ENCODE measurements at places on chromosomes 3 and 15.

- no peak for DNase-seq
These were observed 18.8 kb downstream of the PLA2G4F start for GRCh38 chr15:42137461-42138261.

DNA sequence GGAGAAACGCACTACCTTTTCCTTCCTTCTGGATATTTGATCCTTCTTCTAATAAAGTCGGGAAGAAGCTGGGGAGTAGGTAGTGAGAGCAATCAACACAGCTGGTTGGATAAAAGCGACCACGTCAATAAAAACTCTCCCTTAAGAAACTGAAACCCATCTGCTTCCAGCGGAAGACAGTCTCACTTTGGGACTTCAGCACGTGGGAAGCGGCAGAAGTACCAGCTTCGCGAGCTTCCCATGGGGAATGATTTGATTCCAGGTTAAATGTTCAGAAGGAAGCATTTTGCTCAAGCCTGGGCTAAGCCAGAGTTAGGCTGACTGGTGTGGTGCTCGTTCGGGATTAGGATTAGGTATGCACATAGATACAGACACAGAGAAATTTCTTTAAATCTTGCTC, 262.3 kb upstream of the LYSMD4 start:
- DNase-seq: no peak

DNA sequence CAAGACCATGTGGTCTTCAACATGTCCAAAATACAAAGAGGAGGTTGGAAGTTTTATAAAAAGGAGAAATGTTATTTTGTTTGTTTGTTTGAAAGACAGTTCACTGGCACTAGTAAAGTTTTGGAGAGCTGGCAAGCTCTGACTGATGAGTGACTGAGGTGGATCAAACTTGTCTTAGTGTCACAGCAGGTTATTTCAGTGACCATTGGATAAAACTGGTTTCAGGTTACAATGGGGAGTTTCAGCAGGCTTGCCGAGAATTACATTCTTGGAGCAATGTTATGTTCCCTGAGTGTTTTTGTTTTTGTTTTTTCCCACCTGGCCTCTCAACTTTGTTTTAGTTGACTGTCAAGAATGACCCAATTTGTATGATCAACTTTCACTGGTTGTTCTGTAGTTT, 414.5 kb upstream of the ARHGEF26 start:
- no peak for DNase-seq

DNA sequence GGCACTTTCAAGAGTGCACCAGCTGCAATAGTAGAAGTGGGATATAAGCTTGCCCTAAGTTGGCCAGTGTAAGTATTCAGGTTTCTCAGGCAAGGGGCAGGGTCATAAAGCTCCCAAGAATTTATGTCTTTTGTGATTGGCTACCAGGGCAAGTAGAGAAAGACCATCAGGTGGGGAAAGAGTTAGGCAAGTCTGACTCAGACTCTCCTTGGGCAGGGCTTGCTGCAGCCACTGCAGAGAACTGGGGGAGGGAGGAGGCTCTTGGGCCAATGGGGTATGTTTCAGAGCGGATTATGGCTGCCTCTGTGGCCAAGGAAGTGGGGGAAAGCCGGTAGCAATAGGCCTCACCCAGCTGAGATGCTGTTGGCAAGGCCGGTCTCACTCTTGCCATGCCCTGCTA, 44.6 kb upstream of the SLC25A36 start:
- no peak for DNase-seq

DNA sequence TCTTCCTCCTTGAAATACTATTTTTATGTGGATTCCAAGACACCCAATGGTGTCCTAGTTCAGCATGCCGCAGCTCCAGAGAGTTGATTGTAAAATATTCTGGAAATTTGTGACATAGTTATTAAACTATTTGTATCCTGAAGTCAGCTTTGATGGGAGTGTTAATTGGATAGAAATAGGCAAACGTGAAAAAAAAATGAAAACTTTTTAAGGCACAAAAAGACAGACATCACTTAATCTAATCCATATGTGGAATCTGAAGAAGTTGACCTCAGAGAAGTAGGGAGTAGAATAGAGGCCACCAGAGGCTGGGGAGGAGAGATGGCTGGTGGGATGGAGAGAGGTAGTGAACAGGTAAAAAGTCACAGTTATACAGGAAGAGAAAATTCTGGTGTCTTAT, 704.2 kb downstream of the ROBO1 start:
- DNase-seq: no peak

GRCh38 chr15:63899193-63899592, 65.4 kb upstream of the HERC1 start:
- no peak for DNase-seq

DNA sequence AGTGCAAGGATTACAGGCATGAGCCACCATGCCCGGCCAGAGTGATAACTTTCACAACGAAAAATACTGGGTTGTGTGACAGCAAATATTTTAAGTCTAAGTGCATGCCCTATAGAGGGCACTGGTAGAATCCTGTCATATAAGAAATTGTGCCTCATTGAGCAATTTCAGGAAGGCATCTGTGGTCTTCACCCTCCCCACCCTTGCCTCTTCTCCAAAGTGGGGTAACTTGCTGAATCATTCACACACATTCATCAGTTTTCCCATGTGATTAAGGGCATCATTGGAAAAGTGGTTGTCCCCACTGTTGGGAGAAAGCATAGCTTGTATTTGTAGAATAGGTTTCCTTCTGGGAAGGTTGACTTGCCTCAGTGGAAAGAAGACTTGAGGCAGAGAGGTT, 9.2 kb downstream of the MITF start:
- DNase-seq: no peak

DNA sequence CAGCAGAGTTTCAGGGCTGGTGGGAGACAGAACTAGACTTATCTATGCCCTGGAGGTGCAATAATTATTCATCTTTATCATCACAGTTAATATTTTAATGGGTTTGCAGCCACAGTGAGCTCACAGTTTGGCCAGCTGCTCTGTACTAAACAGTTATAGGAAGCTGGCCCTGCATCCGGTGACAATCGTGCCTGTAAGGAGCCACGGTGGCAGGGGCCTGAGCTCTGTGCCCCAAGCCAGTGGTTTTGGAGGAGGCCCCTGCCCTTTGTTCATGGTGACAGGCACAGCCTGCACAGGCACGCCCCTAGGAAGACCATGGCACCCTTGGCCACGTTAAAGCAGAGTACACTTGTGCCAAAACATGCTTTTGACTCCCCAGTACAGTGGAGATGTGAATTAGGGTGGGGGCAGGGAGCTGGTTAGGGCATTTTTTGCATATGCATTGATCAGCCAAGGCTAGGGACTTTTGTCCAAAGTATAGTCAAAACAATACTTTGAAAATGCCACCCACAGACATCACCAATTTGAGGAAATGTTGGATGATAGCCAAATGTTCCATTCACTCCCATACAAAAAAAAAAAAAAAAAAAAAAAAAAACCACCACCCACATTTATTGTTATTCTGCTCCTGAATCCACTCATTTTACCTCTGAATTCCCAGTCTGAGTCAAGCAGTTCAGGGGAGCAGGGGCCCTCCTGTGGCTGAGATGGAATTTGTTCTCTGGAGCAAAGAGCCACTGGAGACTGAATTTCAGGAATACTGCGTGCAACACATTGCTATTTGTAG, 3.4 kb upstream of the RFTN1 start:
- DNase-seq: no peak

GRCh38 chr3:153379516-153379915, 217.5 kb downstream of the RAP2B start:
- DNase-seq: no peak

GRCh38 chr3:11604139-11604892, 39.4 kb downstream of the VGLL4 start:
- DNase-seq: no peak

DNA sequence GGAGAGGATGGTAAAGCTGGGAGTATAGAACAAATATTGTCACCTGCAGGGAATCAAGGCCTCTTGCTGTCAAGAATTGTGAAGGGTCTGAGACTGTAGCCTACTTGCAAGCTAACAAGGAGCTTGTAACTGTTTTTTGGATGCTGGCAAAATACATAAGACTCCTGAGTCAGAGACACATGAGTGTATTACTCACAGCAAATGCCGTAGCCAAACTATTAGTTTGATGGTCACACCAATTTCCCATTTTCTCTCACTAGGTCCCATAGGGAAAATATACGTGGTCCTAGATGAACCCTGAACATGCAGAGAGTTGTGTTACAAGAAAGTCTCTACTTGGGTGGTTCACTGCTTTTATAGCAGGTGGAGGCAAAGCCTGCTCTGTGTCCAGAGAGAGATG, 44.7 kb upstream of the LIPC start:
- DNase-seq: no peak

- DNase-seq: no peak
These were observed 43.9 kb downstream of the HEG1 start for GRCh38 chr3:125011941-125012340.

DNA sequence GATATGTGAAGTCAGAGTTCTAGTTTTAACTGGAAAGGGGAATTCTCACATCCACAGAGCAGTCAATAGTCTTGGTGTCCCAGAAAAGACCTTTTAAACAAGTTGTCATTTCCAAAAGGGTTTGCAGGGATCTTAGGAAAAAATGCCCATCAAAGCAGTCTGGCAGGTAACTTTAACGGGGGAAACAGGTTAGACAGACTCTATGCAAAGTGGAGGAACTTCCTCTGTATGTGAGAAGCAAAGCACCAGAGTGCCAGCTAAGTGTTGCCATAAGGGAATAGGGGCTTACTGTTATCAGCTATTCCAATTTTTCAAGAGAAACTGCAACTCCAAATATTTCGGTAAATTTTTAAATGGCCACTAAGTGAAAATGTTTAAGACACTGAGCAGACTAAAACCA, 307.9 kb upstream of the MDFIC2 start:
- DNase-seq: no peak

- DNase-seq: no peak
These were observed 77.3 kb downstream of the FAM174B start for GRCh38 chr15:92578096-92578835.

DNA sequence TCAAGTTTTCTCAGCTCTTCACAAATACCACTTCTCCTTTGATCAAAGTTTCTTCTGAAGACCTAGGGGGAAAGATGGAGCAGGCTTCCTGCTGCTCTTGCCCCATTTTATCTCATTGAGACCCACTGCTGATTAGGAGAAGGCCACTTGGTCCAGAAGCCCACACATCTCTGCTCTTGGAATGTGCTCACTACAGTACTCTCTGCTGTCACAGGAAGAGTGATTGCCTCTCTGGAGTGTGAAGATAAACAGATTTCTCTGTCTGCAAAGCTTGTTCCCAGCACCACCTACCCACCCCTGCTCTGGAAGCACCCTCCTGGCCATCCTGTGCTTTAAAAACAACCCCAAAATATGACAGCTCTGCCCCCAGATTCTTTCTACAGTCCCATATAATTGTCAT, 41.3 kb upstream of the PRTG start:
- DNase-seq: no peak

- no peak for DNase-seq
These were observed 47.1 kb downstream of the FLNB start for GRCh38 chr3:58055314-58055713.

GRCh38 chr15:79682285-79682684, 214.5 kb downstream of the MTHFS start:
- DNase-seq: no peak

Data from stimulated activated CD4-positive, alpha-beta T cell treated with anti-CD3 and anti-CD28 coated beads, Interleukin-1b, Interleukin-23, amount 100 ng/mL, for 1 hour (primary cell).